ENCODE measurements at places on chromosomes 5 and 9.

GRCh38 chr9:14488421-14489190 is 174.7 kb upstream of the NFIB start:
- no peak for DNase-seq

DNA sequence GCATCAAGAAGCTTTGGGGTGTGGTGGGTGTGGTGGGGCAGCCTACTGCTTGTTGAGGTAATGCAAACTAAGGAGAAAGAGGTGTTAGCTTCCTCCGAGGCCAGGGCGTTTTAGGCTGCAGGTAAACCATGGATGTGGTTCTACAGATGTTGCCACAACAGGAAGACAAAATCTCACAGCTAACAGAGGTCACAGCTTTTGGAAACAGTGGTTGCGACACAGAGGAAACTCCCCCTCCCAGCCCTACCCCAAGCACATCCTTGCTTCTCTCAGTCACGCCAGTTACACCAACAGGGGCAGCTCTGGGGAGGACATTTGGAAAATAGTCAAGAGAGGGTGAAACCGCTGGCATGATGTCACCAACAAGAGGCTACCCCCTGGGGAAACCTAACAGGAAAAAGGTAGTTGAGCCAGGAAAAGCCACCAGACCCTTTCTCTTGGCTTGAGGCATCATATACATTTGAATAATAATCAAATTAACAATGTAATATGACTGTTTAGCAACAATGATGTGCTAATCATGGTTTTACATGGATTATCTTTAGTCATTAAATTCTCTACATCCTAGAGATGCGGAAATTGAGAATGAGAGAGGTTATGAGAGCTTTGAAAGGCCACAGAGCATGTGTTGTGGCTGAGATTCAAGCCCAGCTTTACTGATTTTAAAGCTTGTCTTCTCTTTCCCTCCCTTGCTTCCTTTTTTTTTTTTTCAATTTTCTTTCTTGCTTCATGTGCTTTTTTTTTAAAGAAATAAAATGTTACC is 82.2 kb upstream of the IL12B start:
- DNase-seq, result peak; percentile 19

DNA sequence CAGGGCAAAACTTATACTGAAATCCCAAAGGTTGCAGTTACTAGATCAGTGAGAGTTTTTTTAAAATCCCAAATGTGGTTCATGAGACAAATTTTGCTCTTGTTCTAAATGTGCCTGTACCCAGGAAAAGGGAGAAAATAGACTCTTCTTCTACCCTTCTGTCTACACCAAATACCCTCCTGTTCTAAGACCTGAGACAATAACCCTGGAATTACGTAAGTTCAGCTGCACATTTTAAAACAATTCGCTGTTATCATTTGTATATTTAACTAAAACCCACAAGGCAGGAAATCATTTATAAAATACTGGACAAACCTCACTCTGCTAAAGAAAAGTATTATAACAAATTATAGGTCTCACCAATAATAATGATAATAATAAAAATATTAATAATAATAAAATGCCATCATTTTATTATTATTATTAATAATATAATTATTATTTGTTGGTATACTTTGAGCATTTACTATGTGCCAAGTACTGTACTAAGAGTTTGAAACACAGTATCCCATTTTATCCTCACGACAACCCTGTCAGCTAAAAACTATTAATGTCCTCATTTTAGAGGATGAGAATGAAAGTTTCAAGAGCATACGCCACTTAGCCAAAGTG is 49.8 kb upstream of the AFAP1L1 start:
- no peak for DNase-seq

- DNase-seq, result no peak
Observed at GRCh38 chr9:108191065-108191464, 664.7 kb downstream of the ACTL7B start.

DNA sequence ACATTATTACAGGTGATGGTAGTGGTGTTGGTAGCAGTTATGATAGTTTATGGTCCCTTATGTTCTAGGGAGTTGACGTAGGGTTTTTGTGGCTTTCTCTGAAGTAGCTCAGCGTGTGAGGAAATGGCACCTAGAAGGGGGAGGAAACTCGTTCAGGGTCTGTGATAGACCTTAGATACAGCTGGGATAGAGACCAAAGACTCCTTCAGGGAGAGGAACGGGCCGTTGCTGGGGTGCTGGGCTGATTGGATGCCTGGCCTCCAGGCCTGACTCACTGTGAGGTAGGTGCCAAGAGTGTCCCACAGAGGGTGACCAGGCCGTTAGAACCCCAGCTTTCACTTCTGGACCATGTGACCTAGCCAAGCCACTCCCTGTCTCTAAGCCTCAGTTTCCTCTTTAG is 96.6 kb downstream of the DAB2IP start:
- no peak for DNase-seq

GRCh38 chr9:12539580-12539975 is 153.6 kb upstream of the TYRP1 start:
- no peak for DNase-seq
